ENCODE measurements at places on chromosomes 2 and 18.

DNA sequence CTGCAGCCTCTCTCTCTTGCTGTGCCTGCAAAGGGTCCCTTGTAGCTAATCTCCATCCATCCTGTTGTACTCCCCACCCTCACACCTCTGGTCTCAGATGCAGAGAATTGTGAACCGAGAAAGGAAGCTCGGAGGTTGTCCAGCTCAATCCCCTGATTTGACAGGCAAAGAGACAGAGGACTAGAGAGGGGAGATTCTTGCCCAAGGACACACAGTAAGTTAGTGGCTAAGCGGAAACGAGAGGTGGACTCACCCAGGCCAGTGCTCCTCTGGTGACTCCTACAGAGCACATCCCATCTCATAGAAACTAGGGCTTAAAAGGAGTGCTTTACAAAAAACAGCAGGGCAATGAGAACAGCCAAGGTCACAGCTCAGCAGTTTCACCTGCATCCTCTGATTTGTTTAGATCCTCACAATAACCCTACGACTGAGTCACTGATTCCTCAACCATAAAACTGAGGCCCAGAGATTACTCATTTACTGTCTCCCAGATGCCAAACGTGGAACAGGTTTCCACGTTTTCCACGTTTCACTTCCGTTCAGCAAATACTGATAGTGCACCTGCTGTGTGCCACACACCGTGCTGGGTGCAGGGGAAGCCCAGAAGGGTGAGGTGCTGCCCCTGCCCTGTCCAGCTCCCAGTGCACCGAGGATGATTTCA, 22.1 kb downstream of the EHD3 start:
- peak; percentile 91 for DNase-seq

DNA sequence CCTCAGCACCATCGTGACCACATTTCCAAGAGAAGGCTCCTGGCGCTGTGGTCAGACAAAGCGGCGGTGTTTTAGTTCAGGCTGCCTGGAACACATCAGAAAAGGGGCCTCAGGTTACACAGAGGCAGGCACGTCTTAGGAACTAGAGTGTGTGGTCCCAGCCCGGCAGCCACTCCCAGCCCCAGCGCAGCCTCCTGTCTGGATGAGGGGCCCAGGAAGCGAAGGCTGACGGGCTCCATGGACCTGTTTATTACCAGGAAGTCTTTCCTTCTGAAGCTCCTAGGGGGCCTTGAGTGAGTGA, 10.0 kb upstream of the GPR55 start:
- DNase-seq = no peak

GRCh38 chr2:58938988-58939387, 697.9 kb upstream of the FANCL start:
- DNase-seq = no peak

DNA sequence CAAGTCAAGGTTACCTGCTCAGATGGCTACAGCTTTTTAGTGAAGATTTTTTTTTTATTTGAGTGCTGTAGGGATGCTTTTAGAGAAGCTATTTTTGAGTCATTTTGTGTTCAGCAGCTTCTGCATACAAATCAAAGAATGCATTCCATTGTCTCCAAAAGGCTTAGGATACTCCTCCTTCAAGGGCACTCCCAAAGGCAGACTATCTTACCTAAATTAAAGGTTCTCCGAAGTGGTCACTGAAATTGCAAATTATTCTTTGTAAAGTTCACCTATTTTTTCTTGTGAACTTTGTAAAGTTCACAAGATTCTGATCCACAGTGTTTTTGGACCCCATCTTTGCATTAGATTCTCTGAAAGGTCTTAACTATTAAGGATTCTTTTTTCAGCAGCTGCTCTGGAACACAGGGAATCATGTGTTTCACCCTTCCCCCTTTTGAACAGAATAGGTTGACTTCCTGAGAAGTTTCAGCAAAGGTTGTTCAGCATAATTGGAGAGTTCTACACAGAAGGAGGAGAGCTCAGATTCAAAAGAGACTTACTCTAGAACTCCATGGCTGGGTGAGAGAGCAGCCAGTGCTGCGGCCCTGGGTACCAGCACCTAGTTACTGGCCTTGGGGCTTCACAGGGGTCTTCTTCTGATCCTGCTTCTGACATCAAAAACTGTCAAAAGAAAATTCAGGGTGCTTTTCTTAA, 14.5 kb downstream of the CLIP4 start:
- no peak for DNase-seq

DNA sequence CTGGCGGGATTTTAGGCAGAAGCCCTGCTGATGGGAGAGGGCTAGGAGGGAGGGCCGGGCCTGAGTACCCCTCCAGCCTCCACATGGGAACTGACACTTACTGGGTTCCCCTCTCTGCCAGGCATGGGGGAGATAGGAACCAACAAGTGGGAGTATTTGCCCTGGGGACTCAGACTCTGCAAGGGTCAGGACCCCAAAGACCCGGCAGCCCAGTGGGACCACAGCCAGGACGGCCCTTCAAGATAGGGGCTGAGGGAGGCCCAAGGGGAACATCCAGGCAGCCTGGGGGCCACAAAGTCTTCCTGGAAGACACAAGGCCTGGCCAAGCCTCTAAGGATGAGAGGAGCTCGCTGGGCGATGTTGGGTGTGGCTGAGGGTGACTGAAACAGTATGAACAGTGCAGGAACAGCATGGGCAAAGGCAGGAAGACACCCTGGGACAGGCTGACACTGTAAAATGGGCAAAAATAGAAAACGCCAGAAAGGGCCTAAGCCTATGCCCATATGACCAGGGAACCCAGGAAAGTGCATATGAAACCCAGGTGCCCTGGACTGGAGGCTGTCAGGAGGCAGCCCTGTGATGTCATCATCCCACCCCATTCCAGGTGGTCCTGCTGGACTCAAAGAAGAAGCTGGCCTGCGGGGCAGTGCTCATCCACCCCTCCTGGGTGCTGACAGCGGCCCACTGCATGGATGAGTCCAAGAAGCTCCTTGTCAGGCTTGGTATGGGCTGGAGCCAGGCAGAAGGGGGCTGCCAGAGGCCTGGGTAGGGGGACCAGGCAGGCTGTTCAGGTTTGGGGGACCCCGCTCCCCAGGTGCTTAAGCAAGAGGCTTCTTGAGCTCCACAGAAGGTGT, 8.5 kb downstream of the PROC start:
- no peak for DNase-seq

GRCh38 chr18:67232991-67233390, 283.5 kb downstream of the DSEL start:
- no peak for DNase-seq

DNA sequence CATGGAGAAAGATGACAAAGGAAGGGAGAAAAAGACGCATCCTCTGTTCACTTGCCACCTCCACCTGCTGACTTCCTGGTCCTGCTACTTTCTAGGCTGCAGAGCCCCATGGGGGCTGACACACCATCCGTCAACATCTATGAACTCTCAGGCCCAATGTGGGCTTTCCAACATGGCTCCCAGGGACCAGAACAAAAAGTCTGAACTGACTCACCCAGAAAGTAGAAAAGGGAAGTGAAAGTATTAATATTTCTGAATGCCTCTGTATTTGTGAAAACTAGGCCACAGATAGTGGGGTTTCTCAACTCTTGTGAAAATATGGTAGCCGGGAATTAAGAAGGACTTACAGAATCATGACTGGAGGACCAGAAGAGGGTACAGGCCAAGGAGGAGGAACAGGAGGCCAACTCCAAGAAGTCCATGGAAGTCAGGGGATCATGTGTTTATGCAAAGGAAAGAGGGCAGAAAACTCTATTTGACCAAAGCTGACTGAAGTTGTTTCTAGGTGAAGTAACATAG, 123.1 kb upstream of the CAB39 start:
- no peak for DNase-seq

DNA sequence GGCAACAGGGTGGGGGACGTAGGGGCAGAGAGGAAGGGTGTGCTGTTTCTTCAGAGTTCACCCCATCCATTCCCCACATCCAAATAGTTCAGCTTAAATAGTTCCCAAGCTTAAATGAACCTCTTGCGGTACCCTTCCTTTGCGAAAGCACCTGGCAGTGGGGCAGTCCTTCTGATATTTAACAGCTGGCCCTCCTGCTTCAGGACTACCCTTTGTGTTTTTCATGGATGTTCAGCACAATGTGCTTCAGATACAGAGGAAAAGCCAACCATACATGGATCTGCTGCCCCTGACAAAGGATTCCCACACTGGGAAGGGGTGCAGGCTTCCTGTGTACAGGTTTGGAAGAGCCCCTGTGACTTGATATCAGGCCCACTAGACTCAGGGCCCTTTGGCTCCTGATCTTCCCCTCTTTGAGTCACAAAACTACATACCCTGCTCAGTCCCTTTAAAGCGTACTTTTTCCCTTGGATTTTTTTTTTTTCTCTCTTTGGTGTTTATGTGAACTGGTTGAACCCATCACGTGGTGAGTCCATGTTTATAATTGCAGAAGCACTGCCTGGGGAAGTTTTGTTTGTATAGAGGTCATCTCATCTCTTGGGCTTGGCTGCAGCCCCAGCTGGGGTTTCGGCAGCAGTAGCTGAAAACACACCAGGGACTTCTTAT, 45.3 kb upstream of the IGFBP5 start:
- no peak for DNase-seq

DNA sequence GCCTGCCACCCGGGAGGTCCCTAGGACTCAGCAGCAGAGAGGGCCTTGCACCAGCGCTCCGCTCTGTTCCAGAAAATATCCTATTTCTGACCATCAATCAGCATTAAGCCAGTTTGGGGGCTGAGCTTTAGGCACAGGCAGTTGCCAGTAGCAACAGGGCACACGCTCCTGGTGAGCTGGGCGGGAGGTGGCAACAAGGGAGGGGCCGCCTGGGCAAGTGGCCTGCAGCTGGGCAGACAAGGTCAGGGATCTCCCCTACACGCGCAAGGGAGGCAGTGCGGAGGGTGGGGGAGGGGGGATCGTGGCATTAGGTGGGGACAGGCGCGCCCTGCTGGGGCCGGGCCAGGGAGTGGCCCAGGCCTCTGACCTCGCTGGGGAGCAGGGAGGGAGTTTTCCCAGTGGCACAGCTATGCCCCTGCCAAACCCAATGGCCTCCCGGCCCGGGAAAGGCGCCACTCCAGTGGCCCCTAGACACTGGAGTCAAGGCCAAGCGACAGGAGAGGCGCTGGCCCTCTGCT, 302.8 kb downstream of the NCKAP5 start:
- no peak for DNase-seq

GRCh38 chr2:108586631-108587030, 52.4 kb downstream of the LIMS1 start:
- DNase-seq = no peak

DNA sequence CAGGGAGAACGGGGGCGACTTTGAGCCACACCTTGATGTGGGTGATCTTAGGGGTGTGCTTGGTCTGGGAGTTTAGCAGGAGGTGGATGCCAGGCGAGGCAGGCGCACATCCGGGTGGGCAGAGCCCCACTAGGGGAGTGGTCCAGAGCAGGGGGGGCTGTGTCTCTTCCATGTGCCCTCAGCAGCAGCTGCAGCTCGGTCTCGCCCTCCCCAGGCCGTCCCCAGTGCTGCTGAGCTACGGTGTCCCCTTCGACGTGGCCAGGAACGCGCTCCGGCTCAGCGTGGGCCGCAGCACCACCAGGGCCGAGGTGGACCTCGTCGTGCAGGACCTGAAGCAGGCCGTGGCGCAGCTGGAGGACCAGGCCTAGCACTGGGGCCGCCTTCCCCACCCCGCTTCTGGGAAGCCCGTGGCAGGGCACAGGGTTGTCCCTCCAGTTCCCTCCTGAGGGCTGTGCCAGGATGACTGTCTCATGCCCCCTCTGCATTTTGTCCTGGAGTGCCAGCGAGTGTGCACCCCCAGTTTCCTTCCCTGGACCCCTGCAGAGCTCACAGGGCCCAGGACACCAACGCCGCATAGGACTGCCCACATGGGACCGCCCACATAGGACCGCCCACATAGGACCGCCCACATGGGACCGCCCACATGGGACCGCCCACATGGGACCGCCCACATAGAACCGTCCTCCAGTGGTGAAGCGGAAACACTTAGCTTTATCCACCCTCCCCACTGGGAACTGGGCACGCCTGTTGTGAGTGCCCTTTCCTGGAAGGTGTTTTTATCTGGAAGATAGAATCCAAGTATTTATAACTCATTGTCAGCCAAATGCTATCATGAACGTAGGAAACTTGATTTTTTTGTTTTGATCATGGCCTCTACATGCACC, 1.9 kb upstream of the ESPNL start:
- DNase-seq = peak; percentile 47

- no peak for DNase-seq
Observed at GRCh38 chr2:20025065-20025786, 12.8 kb upstream of the MATN3 start.

GRCh38 chr2:238952261-238952919, 104.5 kb downstream of the TWIST2 start:
- no peak for DNase-seq

DNA sequence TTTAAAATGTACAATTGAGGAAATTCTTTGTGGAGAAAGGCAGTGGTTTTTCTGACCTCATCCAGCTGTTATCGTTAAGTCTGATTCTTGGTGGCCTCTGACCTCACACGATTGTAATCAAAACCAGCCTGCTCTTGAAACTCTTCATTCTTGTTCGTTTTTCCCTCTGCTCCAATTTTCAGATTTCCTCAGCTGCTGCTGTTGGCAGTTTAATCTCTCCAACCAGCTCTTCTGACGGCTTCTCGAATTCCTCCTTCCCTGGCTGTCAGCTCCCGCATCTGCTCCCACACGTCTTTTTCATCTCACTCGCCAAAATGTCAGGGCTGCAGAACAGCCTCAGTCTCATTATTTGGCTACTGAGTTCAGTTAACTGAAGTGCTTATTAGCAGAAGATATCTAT, 136.1 kb downstream of the DCDC2C start:
- DNase-seq = no peak

DNA sequence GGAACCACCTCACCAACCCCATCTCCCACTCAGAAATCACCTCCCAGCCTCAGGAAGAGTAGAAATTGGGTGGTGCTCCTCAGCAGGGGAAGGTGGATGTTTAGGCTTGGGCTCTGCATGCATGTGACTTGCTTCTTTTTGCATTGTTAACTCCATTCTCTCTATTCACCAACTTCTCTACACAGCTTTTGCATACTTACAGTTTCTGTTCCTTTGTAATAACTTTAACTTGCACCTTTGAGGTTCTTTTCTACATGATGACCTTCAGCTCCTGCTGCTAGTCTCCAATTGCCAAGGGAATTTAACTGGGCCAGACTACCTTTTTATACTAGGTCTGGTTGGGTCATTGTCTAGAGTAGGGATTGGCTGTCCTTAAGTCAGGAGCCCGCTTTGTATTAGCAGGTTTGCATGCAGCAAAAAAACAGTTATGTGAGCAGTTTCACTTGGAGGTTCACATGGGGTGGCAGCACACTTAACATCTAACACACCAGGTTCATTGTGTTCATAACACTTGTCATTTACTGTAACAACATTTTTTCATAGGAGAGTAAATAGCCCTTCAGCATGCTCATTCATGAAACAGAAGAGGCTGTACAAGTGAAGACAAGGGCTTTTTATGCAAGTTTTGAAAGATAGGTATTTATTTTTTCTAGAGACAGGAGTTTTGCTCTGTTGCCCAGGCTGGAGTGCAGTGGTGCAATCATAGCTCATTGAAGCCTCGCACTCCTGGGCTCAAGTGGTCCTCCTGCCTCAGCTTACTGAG, 12.0 kb downstream of the MRPL35 start:
- DNase-seq = no peak

GRCh38 chr2:9797086-9797485, 46.2 kb upstream of the TAF1B start:
- DNase-seq = no peak
